Effector CD4-positive, alpha-beta T cell (primary cell): ENCODE measurements at places on chromosomes 3 and 15.

- no peak for DNase-seq
Observed at GRCh38 chr3:27713435-27714145, 8.5 kb downstream of the EOMES start.

DNA sequence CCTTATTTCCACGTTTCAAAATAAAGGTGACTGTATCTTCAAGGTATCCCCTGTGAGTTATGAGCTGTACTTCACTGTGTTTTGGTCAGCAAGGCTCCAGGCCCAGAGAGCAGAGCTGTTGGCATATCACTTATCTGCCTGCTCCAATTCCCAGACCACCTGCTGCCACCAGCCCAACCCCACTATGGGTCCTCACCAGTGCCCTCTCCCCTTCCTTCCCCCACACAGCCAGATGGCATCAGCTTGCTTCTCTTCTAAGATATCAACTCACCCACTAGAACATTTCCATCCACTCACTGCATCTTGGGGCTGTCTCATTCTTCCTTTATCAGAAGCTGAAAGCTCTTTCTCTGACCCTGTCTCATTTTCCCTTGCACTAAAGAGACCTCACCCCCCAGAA, 136.9 kb upstream of the EIF1B start:
- DNase-seq, result no peak

- no peak for DNase-seq
Observed at GRCh38 chr3:152196782-152197181, 71.9 kb upstream of the MBNL1 start.

- no peak for DNase-seq
Observed at GRCh38 chr15:30985081-30985531, 6.3 kb downstream of the MTMR10 start.

GRCh38 chr3:174431717-174432116, 427.4 kb upstream of the NAALADL2 start:
- DNase-seq, result no peak

- DNase-seq, result no peak
Observed at GRCh38 chr3:120615847-120616609, 19.9 kb downstream of the NDUFB4 start.

GRCh38 chr3:106337116-106337515, 468.3 kb upstream of the CBLB start:
- no peak for DNase-seq

- no peak for DNase-seq
Observed at GRCh38 chr3:30437171-30437601, 169.2 kb upstream of the TGFBR2 start.

DNA sequence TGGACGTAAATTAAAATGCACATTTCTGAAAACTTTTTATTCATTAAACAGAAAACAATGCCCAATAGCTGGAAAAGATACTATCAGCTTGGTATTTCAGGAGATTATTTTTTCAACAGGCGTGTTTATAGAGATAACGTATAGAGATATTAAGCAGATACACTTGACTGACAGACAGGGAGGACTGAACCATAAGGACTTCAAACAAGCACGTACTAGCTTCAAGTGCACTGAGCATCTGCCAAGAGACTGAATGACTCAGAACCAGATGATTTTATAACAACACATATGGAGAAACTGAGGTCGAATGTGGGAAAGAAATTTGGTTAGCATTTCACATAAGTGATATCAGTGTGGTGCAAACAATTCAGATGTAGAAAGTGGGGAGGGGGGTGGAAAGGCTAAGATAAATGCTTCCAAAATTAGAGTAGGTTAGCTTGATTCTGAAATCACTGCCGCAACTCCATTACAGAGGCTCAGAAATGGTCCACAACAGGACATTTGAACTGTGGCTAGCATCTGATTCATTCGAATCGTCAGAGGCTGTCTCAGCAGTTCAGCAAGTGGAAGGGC, 103.5 kb downstream of the SEMA6D start:
- DNase-seq, result no peak

GRCh38 chr3:184760337-184761074, 48.6 kb upstream of the MAGEF1 start:
- no peak for DNase-seq

- no peak for DNase-seq
Observed at GRCh38 chr15:86082619-86083380, 3.1 kb downstream of the AGBL1 start.

- DNase-seq, result no peak
Observed at GRCh38 chr3:194167480-194168282, 31.7 kb downstream of the HES1 start.

DNA sequence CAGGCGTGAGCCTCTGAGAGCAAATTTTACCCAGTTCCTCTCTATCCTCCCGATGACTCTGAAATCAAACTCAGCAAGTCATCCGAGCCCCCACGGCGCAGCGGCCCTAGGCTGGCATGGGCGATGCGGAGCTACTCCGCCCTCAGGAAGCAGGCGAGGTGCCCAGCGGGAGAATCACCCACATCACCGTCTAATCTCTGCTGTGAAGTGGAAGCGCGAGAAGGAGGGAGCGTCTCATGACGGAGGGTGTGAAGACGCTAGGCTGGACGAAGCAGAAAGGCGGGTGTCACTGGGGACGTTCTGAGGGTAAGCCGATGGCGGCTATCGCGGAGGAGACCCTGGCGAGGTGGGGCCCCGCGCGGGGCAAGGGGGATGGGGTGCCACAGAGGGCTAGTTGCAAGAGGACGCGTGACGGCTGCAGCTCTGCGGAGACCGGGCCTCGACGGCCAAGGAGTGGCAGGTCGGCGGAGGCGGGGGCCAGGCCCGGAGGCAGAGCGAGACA, 9.1 kb upstream of the GNAI2 start:
- peak; percentile 35 for DNase-seq

DNA sequence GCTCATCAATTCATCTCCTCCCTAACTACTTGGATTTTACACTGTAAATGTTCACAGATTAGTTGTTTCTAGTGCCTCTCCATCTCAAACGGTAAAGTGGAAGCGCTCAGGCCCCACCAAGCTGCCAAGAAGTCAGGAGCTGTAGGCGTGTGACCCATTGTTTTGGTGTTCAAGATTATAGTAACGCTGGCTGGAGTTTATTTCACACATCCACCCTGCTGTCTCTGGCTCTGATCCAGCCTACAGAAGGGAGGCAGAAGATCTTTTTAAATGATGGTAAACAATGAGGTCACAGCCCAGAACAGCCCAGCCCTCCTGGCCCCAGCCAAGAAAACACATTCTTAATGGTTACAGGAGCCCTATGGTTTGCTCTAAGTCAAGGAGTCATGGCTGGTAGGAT, 25.7 kb upstream of the GALNT15 start:
- no peak for DNase-seq

DNA sequence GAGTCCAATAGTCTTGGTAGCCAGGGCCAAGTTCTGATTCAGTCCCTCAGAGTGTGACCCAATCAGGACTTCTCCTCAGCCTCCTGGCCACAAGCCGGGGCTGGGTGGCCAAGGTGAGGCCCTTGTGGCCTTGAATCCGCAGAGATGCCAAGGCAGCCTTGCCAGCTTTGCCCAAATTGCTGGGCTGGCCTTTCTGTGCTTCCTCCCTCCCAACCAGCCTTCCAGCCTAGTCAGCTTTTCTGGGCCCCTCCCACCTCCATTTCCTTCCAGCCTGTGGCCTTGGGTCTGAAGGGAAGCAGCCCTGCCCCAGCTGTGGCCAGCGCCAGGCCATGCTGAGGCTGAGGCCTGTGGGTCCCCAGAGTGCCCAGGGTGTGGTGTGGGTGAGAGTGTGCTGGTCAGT, 34.3 kb upstream of the ANKDD1A start:
- no peak for DNase-seq

DNA sequence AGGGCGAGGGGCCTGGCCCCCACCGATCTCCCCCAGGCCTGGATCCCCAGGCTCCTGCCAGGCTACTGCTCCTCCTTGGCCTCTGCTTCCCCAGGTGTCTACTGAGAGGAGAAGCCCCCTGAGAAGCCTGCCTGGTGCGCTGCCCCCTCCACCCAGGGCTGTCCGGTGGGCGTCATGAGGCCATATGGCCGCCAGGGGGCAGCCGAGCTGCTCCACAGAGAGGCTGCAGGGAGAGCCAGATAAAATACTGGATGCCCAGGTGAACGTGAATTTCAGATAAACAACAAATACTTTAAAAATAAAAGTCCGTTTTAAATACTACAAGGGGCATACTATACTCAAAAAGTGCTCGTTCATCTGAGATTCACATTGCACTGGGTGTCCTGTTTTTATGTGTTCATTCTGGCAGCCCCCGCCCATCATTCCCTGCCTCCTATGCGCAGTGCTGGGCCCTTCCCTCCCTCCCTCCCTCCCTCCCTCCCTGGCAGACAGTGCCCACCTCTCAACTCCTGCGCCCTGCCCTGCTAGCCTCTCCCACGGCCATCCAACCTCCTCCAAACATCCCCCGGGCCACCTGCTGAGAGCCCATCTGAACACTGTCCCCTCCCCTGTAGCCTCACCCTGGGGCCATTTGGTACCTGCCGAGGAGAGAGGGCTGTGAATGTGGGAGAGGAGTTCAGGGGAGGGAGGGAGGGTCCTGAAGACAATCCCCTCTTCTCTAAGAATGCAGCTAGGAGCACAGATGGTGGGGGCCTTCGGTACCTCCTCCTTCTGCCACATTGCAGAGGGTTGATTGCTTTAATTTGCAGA, 29.6 kb downstream of the PSTPIP1 start:
- DNase-seq, result peak; percentile 59

DNA sequence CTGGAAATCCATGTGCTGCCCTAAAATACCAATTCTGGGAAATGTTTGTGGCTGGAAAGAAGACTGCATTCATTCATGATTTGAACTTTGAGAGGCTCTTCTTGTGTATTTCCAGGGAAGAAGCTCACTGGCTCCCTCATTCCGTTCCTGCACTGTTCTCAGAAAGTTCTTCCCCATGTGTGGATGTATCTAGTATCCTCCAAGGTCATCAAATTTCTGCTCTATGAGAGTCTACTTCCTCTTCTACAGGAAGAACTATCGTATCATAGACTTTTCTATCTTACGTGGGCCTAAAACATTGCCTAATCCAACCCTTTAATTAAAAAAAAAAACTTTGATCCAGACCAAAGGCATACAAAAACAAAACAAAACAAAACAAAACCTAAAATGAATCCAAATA, 2.9 kb downstream of the CCR3 start:
- DNase-seq, result no peak

GRCh38 chr3:135513106-135514059, 452.1 kb upstream of the PPP2R3A start:
- DNase-seq, result no peak

DNA sequence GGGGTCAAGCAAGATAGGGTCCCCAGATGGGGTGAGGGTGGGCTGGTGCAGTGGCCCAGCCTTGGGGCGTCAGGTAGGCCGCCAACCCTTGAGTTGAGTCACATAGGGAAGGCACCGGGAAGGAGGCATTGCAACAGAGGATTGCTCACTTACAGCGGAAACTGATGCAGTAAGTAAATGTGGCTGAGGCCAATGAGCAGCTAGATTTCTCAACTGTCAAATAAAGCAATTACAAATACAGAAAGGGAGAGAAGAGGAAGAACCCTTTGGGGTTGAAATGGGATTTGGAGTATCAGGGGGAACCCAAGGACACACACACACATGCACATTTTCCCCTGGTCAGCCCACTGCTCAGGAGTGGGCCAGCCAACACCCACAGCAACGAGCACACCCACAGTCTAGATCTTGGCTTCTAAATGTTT, 44.0 kb downstream of the CHSY1 start:
- no peak for DNase-seq

DNA sequence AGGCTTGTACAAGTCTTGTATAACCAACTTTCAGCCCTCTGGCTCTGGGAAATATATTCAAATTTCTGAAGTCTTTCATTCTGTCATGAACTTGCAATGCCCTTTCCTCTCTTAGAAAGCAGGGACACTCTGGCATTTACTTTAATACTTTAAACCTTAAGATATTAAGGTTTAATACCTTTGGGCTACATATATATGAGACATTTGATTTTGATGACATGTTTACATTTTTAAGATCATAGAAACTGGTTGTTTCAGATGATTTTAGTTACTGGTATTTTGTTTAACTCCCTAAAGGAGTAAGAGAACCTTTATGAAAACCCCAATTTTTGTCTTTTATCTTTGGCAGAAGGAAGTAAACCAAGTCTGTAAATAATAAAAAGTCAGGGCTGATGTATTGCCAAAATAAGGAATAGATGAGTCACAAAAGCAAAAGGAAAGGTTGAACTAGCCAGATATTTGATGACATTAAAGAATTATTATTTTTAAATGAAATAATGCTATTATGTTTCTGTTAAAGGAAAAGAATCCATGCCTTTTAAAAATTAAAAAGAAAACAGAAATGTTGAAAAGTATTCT, 579.0 kb upstream of the CBLB start:
- DNase-seq, result no peak

- no peak for DNase-seq
Observed at GRCh38 chr3:172145031-172145686, 105.8 kb downstream of the FNDC3B start.

GRCh38 chr15:37793851-37794250, 140.6 kb upstream of the TMCO5A start:
- DNase-seq, result no peak

DNA sequence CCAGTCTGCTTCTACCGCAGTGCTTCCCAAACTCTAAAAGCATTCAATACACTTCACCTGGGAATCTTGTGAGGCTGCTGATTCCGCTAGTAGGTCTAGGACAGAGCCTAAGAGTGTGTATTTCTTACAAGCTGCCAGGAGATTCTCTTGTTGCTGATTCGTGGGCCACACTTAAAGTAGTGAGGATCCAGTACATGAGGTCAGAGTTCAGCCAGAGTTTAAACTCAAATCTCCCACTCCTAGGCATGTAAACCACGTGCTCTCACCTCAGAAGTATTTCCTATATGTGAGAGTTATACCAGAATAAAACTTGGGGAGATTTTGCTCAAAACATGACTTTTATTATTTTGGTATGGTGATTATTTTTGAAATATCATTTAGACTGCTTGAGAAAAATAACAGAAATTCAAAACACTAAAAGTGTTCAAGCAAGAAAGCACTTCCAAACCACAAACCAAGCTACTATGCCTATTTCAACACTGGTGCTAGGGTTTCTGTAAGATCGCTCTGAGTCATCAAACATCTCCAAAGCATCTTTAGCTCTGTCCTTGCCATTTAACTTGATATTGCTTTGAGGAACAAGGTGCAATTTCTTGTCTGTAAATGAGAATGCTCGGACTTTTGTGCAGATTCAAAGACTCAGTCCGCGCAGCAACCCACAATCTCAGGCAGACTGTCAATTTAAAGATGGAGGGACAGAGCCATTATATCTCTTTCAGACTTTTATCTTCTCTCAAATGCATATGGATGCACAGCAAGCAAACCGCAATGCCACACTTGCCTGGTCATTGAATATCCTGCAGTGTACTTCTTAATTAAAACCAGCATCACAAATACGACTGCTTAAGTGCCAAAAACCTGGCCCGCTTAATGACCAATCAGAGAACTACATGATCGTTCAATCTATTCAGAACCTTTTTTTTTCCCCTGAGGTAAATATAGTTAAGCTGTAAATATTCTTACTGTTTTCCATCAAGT, 59.8 kb downstream of the AGTR1 start:
- DNase-seq, result no peak
